ENCODE measurements at places on chromosomes 12 and 14.

DNA sequence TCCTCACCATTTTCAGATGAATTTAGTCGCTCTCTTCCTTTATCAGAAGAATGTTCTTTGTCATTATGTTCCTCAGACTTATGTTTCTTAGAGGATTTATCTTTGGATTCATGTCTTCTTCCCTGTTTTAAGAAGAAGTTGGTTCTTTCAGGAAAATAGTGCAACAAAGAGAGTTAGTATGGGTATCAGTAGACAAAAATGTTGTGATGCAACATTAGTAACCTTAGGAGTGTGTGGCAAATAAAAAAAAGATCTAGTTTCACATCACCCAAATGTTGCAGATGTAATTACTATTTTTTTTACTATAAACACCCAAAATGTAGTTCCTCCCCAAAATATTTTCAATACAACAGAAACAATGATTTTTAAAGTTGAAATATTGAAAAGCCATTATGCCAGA is 7.8 kb downstream of the RSRC2 start:
- DNase-seq: no peak

DNA sequence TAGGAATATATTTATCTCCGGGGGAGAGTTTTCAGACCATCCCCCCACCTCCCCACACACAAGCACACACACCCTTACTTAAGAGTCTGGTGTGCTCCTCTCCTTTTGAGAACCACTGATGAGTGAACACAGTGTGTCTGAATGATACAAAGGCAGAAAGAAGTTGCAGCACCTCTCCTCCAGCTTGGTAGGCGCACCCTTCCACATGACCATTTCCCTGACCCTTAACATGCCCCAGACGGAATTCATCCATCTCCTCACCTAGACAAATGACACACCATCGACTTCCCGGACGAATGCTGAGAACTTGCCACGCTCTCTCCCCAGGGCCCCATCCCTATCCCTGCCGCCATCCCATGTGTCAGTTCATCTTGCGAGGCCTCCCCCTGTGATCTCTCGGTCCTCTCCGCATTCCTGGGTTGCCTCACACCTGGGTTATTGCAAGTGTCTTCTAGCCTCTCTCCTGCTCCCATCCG is 3.9 kb downstream of the TNFRSF1A start:
- no peak for DNase-seq

DNA sequence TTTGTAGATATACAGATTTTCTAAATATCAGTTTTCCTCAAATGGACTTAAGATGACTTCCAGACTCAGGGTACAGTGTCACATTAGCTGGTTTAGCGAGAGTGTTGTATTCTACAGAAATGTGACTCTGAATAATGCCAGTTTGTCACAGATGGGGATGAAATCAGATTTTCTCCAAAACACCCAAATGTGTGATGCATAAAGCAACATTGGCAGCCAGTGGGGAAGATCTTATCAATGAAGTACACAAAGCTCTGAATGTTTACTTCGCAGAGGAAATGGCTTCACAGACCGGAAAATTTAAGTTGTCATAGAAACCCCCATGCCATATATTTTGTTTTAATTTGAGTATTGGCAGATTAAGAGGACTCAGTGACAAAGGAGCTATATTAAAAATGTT is 29.9 kb downstream of the ANO4 start:
- no peak for DNase-seq

- no peak for DNase-seq
Measured at GRCh38 chr12:116537101-116537904, 21.9 kb upstream of the MAP1LC3B2 start.

DNA sequence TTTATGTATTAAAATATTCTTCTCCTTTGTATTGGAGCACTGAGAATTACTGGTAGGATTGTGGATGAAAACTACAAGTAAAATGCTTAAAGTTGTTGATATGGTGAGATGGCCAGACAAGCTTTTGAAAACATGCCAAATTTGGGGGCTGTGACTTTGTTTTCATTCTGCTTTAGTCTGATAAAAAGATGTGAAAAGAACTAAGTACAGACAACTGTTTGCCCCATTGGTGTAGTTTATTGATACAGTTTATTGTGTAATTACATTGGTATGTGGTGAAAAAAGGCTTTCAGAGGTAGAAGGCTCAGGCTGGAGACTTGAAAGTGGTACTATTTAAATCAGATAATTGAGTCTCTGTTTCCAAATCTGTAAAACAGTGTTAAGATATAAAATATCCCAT is 746.8 kb downstream of the DIO2 start:
- no peak for DNase-seq

DNA sequence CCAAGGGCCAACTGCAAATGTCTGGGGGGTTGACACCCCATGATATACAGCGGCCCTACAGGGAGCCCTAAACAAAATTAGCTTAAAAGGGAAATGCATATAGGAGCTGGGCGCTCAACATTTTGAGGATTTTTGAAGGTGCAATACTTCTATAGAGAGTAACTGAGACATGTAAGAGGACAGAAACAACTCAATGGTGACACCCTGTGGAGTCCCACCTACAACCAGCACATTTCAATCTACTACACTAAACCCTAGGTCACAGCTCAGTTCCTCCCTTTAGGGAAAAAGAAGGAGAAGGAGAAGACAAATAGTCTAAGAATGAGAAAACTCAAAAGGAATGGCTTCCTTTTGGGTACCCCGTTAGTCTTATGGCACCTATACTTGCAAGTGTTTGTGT is 1010.5 kb upstream of the NOVA1 start:
- DNase-seq: no peak

GRCh38 chr12:13924286-13924685 is 57.1 kb downstream of the GRIN2B start:
- DNase-seq: no peak

DNA sequence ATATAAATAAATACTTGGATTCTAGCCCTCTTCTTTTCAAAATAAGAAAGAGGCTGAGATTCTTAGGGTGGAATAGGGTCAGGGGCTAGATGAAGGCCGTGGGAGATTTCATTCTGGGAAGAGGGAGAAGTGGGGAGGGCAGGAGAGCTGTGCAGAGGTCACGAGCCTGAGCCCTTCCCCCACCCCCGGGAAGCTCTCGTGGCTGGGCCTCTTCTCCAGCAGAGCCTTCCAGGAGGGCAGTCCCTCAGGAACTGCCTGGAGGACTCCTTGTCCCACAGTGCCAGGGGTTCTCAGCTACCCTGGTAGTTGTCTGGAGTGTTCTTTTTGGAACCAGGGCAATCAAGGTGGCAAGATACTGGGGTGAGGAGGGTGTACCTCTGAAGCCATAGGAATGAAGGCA is 94.0 kb downstream of the ESR2 start:
- DNase-seq: no peak

DNA sequence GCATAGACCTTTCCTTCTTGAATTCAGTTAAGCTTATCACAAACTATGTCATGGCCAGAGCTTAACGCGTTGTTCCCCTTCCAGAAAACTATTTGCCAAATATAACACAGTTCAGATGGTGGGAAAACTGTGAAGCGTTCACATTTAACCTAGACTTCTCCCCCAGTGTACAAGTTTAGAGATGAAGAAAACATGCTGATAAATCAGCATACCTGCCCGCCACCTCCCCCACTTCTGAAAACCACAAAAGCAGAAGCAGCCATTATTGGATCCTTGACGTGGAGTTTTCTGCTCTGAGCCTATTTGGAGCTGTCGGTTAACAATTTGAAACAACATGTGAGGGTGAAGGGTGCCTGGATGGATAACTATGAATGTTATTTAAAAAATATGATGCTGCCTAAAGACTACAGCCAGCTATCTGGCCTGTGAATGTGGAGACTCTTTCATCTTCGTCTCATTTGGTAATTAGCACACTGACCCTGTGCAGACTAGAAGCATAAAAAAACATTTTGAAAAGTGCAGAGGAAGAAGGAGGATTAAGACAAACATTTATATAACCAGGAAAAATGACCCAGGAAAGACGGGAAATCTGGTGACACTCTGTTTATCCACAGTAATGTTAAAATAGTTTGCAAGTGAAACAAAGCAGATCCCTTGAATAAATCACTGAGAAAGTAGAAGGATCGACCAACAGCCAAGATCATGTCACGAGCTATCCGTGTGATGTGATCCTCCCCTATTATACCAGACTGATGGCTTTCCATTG is 408.2 kb downstream of the AEBP2 start:
- DNase-seq: no peak

- DNase-seq: no peak
Measured at GRCh38 chr12:46473634-46474329, 101.2 kb upstream of the SLC38A2 start.

GRCh38 chr12:1325666-1326065 is 268.7 kb downstream of the FBXL14 start:
- no peak for DNase-seq

DNA sequence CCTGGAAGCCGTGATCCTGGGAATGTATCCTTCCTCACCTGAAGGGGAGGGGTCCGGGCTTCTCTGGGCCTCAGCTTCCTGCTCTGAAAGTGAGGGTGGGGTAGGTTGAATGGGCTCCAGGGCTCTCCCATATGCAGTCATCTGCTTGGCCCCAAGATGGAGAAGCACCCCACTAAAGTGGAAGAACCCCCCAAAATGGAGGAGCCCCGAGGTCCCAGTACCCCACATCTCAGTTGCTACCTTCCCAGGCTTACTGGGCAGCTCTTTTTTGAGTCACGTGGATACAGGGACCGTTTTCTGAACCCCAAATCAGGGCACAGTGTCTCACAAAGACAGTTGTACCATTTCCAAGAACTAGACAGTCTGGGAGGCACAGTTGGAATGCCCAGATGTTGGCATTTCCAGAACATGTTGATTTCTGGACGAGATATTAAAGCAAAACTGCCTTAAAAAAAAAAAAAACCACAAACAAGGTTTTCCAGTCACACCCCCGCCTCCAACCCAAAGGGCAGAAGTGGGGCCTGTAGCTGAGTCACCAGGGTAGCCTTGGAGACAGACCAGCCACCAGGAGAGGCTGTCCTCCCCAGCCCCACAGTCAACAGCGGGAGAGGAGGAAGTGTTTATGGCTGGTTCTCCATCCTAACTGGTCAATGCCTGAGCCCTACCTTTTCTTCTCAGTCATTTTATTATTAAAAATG is 12.1 kb downstream of the VASH1 start:
- DNase-seq: peak; percentile 58

- DNase-seq: peak; percentile 52
Measured at GRCh38 chr14:71324767-71325272, 417.6 kb downstream of the PCNX1 start.

DNA sequence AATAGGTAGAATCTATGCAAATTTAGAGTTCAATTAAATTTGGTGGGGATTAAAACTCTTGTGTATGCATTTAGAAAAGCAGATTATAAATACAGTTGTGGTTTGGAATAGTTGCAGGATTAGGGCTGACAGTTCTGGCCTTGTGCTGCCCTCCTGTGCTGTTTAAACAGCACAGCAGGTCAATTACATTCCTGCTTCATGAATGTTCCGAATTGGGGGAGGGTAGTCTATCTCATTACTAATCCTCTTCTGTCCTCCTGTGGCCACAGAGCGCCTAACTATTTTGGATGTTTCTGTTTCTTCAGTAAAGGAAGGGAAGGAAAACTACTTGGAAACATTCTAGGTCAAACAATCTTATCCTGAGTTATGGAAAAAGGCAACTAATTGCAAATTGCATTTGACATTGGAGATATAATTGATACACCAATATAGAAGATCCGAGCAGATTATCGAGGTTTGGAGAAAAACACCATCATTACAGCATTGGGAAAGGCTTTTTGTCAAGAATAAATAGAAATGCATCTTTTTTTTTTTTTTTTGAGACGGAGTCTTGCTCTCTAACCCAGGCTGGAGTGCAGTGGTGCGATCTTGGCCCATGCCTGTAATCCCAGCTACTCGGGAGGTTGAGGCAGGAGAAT is 8.7 kb upstream of the GPR19 start:
- peak; percentile 81 for DNase-seq

GRCh38 chr12:22310709-22311108 is 23.8 kb downstream of the ST8SIA1 start:
- no peak for DNase-seq

DNA sequence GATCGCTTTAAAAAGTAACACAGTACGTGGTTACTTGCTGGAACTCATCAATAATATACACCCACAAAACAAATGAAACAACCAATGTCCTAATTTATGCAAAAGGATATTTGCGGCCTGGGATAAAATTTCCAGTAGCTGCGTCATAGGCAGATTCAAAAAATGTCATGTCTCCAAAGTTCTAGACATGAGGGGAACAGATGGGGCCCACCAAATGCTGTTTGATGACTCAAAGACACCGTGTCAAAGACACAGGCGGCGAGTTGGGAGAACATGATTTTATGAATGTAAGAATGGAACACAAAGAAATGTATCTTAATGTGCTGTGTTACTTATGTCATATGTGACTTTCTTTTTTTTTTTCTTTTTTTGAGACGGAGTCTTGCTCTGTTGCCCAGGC is 34.3 kb upstream of the NCOR2 start:
- no peak for DNase-seq

- DNase-seq: no peak
Measured at GRCh38 chr12:68319988-68320623, 12.1 kb downstream of the MDM1 start.

GRCh38 chr14:96909841-96910364 is 112.7 kb downstream of the VRK1 start:
- DNase-seq: no peak

DNA sequence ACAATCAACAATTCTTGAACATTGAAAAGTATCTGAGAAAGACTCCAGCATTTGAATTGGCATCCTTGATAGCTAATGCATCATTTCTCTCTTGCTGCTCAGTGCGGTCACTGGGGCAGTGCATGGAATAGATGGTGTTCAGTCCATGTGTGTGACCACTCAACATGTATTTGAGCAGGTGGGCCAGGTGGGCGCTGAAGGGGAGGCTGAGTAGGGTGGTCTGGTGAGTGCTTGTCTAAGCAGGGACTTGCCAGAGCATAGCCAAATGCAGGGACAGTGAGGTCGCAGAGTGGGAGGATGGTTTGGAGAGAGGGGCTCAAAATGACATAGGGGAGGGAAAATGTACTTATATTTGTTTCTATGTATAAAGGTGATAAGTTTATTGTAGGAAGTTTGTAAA is 409.0 kb downstream of the TMEM121 start:
- DNase-seq: no peak

GRCh38 chr14:27077214-27077613 is 479.4 kb upstream of the NOVA1 start:
- no peak for DNase-seq

GRCh38 chr12:102971227-102971626 is 13.8 kb downstream of the ASCL1 start:
- DNase-seq: no peak

- DNase-seq: no peak
Measured at GRCh38 chr12:6392504-6392903, 8.5 kb downstream of the LTBR start.

GRCh38 chr12:2461046-2461445 is 333.7 kb upstream of the FKBP4 start:
- DNase-seq: no peak
